Stimulated activated CD8-positive, alpha-beta memory T cell treated with anti-CD3 and anti-CD28 coated beads, Interleukin-4, amount 100 ng/mL, for 24 hours (primary cell): ENCODE measurements at places on chromosomes 1 and 21.
A peak's percentile ranks its signal among the peaks of the same experiment; 100 is the strongest.

DNA sequence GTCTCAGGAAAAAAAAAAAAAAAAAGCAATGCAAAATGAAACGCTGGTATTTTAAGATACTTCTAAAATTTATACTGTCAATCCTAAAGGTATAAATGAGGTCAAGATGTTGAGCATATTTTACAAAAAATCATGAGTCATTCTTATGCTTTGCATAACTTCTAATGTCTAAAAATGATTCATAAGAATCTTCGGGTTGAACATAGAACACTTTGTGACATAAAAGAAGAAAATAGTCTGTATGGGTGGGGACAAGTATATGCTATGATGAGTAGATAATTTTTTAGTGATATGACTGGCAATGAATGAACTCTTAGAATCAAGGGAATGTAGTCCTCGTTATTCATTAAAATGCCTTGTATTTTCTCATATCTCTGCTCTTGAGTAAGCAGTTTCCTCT, 416.9 kb upstream of the USP24 start:
- no peak for DNase-seq

GRCh38 chr1:229538945-229539344, 19.6 kb downstream of the ABCB10 start:
- no peak for DNase-seq

DNA sequence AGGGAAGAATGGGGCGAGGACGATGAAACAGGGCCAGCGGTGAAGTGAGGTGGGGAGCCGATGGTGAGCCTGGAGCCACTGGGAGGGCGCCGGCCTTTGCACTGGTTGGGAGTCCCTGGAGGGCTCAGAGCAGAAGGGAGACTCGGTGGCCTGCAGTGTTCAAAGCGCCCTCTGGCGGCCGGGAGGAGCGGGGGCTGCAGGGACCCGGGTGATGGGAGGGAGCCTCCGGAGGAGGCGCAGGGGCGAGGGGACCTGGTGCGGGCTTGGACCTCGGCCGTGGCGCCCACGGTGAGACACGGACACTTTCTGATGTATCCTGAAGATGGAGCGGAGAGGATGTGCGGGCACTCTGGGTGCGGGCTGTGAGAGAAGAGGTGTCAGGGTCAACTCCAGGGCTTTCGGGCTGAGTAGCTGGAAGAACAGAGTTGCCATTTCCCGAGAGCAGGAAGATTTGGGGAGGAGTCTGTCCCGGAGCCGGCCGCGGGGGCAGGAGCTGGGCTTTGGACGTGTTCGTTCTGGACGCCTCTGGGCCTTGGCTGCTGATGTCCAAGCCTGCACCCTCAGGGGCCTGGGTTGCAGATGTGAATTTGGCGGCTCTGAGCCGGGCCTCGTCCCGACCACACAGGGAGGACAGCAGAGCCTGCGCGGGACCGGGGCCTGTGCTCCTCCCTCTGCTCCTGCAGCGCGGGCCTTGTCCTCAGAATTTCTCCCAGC, 29.7 kb downstream of the HEYL start:
- DNase-seq: peak; percentile 73

DNA sequence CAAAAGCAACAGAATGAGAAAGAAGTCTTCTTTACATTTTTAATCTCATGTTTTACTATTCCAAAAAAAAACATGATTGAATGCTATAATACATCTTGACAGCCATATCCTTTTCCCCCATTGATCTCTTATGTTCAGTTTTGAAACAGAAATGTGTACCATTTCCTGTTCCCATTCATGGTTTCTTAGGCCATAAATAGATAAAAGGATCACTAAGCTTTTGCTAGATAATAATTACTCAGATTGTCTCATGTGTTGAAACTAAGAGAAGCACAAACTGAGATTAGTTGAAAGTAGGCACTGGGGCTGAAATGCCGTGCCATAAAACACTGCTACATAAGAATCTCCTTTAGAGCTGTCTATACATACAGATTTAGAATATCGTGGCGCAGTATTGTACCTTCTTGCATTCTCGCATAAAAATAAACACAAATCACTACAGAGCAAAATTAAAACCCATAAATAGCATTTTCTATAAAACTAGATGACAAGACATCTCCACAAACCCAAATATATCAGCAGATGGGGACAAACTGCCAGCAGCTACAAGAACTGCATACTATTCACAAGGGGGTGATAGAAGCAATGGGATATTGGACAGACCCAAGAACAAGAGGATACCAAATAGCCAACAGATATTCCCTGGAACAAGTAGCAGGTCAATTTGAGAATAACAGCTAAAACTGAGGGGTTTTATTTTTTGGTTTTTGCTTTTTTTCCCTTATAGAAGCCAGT, 405.3 kb upstream of the PRMT6 start:
- DNase-seq: no peak

GRCh38 chr1:226772446-226773139, 33.5 kb upstream of the ITPKB start:
- DNase-seq: no peak

DNA sequence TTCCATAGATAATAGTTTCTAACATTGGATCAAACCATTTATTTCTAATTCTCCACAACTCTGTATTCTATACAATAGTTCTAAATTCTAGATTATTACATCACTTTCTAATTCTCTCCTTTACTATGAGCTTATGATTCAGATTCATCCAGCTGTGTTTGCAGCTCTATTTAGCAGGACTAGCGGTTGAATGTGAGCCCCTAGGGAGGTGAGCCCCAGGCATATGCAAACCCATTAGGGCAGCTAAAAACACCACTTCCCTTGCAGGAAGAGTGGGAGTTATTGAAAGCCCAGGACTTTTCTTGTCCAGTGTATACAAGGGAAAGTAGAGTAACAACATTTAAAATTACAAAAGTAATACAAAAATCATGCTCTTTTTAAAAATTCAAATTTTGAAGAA, 56.9 kb downstream of the KRTAP19-8 start:
- no peak for DNase-seq

DNA sequence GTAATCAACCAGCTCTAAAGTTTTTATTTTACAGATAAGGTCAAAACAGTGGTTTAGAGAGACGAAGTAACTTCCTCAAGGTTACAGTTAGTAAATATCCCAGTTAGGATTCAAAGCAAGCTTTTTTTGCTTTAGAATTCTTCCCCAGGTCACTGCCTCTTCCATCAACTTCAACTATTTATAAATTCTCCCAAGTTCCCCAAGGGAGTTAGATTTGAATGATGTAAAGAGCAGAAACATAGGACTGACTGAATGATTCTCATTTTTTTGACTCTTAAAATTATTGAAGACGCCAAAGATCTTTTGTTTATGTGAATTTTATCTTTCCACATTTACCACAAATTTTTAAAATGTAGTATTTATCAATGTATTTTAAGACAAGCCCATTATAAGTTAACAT, 4.1 kb downstream of the POGZ start:
- no peak for DNase-seq

DNA sequence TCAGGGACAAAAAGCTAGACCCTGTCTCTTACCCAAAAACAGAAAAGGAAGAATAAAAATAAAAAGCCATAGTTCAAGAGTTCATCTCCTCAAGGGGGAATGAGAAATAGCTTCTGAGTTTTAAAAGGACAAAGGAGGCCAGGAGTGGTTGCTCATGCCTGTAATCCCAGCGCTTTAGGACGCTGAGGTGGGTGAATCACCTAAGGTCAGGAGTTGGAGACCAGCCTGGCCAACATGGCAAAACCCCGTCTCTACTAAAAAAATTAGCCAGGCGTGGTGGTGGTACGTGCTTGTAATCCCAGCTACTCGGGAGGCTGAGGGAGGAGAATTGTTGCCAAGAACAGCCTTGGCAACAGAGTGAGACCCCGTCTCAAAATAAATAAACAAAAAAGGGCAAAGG, 38.6 kb upstream of the CPLANE2 start:
- DNase-seq: no peak

DNA sequence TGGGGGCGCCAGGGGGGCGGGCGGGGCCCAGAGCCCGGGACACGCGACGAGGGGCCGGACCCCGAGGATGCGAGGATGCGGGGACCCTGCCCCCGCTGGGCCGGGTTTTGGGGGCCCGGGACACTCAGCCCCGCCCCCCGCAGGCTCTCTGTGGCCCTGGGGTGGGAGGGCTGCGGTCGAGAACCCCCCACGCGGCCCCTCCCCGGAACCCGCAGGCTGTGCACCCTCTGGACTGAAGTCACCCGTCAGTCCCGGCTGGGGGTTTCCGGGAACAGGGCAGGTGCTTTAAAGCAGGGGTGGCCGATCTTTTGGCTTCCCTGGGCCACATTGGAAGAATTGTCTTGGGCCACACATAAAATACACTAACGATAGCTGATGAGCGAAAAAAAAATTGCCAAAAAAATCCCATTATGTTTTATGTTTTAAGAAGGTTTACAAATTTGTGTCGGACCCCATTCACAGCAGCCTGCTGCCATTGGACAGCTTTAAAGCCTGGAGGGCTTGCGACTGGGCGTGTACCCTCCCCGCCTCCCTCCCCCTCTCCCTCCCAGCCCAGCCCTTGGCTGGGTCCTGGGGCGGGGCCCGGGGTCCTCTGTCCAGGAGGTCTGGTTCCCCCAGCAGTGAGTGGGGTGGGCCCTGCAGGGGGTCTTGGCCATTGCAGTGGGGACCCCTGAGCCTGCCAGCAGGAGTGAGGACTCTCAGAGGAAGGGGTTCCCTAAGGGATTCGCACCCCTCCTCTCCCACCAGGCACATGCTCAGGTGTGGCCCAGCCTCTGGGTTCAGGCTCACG, 21.6 kb upstream of the C1orf159 start:
- peak; percentile 62 for DNase-seq
